SK-N-SH (cell line): ENCODE measurements at places on chromosomes 16 and 17. TPM values are rescaled to one million over a fixed set of nuclear protein-coding genes. Genes with fewer than 3 reads are reported as not detected.

Gene MYH11
- polyA plus RNA-seq = 0.02 TPM in 1 of 2 replicates, not detected in the other

Gene WNT9B
- polyA plus RNA-seq = not detected in 2 replicates

Gene DYNLRB2
- polyA plus RNA-seq = 0.44 and 0.50 TPM in 2 replicates

Gene TMEM238L
- polyA plus RNA-seq = not detected in 2 replicates

Gene ABCA3
- 6.9 and 9.9 TPM in 2 replicates for polyA plus RNA-seq

Gene KRTAP17-1
- polyA plus RNA-seq = not detected in 2 replicates

Gene DNAAF1
- 0.26 and 0.35 TPM in 2 replicates for polyA plus RNA-seq

Gene RMI2
- polyA plus RNA-seq = 5.6 and 8.5 TPM in 2 replicates

Gene PRAC1
- not detected in 2 replicates for polyA plus RNA-seq

Gene UMOD
- polyA plus RNA-seq = not detected in 2 replicates

Gene CD300E
- polyA plus RNA-seq = not detected in 2 replicates

Gene ACSM2B
- not detected in 2 replicates for polyA plus RNA-seq

Gene KCNJ2
- 0.18 and 0.21 TPM in 2 replicates for polyA plus RNA-seq

Gene PNPO
- polyA plus RNA-seq = 26.1 and 33.8 TPM in 2 replicates

Gene OR1A1
- not detected in 2 replicates for polyA plus RNA-seq

Gene SKAP1
- polyA plus RNA-seq = not detected in 2 replicates

Gene C16orf86
- polyA plus RNA-seq = 4.3 and 5.1 TPM in 2 replicates

Gene PABPN1L
- not detected in 2 replicates for polyA plus RNA-seq

Gene KRTAP3-2
- polyA plus RNA-seq = not detected in 2 replicates

Gene HS3ST6
- polyA plus RNA-seq = 0.03 TPM in 1 of 2 replicates, not detected in the other

Gene KRTAP9-8
- polyA plus RNA-seq = not detected in 2 replicates

Gene FDXR
- polyA plus RNA-seq = 86.7 and 89.5 TPM in 2 replicates

Gene SALL1
- 0.02 TPM in 1 of 2 replicates, not detected in the other for polyA plus RNA-seq

Gene MFSD6L
- polyA plus RNA-seq = not detected in 2 replicates

Gene PPP1R27
- polyA plus RNA-seq = 0.07 and 0.16 TPM in 2 replicates

Gene ITGA3
- 543 and 766 TPM in 2 replicates for polyA plus RNA-seq

Gene VTN
- 1.2 and 1.6 TPM in 2 replicates for polyA plus RNA-seq

Gene GNPTG
- 113 and 114 TPM in 2 replicates for polyA plus RNA-seq

Gene CCDC40
- polyA plus RNA-seq = 17.3 and 21.6 TPM in 2 replicates

Gene USH1G
- 0.06 TPM in 1 of 2 replicates, not detected in the other for polyA plus RNA-seq

Gene WFDC1
- polyA plus RNA-seq = 0.03 and 0.23 TPM in 2 replicates

Gene DDX19B
- polyA plus RNA-seq = 20.1 and 43.6 TPM in 2 replicates

Gene C17orf100
- 2.6 and 2.7 TPM in 2 replicates for polyA plus RNA-seq

Gene RPS15A
- polyA plus RNA-seq = 6,745 and 7,967 TPM in 2 replicates

Gene RCVRN
- not detected in 2 replicates for polyA plus RNA-seq

Gene TP53TG3C
- polyA plus RNA-seq = 0.44 and 0.76 TPM in 2 replicates

Gene ZNF205
- 7.6 and 9.7 TPM in 2 replicates for polyA plus RNA-seq

Gene CTRB1
- polyA plus RNA-seq = not detected in 2 replicates

Gene GRAPL
- polyA plus RNA-seq = not detected in 2 replicates

Gene PRDM7
- polyA plus RNA-seq = not detected in 2 replicates

Gene HSD3B7
- 12.2 and 12.9 TPM in 2 replicates for polyA plus RNA-seq

Gene DNAH9
- 0.05 TPM in 1 of 2 replicates, not detected in the other for polyA plus RNA-seq

Gene NPW
- 0.62 and 1.1 TPM in 2 replicates for polyA plus RNA-seq

Gene EPX
- 0.02 TPM in 1 of 2 replicates, not detected in the other for polyA plus RNA-seq

Gene ARHGAP23
- polyA plus RNA-seq = 10.6 and 19.2 TPM in 2 replicates

Gene CCT6B
- polyA plus RNA-seq = 0.48 and 0.57 TPM in 2 replicates
